ENCODE measurements at places on chromosomes 5 and 9. TPM values are rescaled to one million over a fixed set of nuclear protein-coding genes. Genes with fewer than 3 reads are reported as not detected.

DNA sequence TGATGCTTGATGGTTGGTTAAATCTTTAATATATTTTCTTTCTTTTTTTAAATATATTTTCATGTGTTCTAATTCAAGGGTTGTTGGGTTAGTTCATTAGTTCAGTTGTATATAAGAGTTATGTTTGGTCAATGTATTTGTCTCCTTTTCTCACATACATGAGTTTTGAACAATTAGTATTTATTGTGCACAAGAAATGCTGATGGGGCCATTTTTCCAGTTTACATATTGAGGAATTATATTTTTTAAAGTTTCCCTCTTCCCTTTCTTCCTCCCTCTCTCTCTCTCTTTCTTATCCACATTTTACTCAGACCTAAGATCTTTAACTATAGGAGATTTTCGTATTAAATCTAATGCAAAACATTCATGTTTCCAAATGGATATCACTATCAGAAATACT, 74.0 kb downstream of the LNPEP start:
- no peaks in the 10 kb centered on the region for H3K27me3 ChIP-seq
- H3K27ac ChIP-seq: no peak overlapping the region
- H3K36me3 ChIP-seq: peaks cover 5% of the 10 kb centered on the region
- no peak overlapping the region for H3K4me3 ChIP-seq
- peaks cover 7% of the 10 kb centered on the region for H3K4me1 ChIP-seq

DNA sequence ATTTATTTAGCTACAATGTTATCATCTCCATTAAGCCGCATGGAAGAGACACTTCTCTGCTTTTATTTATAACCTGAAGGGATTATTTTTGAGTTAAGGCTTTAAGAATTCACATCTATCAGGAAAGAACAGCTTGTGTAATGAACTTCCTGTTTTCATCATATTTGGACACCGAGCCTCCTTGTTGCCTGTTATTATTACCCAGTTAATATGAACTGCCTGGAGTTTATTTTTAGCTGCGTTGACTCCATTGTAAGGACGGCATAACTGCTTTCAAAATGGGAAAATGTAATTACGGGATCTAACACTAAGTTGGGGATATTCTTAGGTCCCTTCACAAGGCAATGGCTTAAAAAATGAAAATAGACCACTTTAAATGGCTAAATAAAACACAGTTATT, 89.0 kb upstream of the NR4A3 start:
- no peaks in the 10 kb centered on the region for H3K4me1 ChIP-seq
- H3K4me3 ChIP-seq: no peak overlapping the region
- H3K27ac ChIP-seq: no peak overlapping the region
- H3K36me3 ChIP-seq: no peaks in the 10 kb centered on the region

GRCh38 chr9:83701769-83702168, 6.0 kb downstream of the UBQLN1 start:
- peaks cover 17% of the 10 kb centered on the region for H3K4me1 ChIP-seq
- no peak overlapping the region for H3K4me3 ChIP-seq
- peak overlapping the region; percentile 67 for H3K27ac ChIP-seq
- peaks cover 6% of the 10 kb centered on the region for H3K36me3 ChIP-seq
- no peak for DNase-seq

DNA sequence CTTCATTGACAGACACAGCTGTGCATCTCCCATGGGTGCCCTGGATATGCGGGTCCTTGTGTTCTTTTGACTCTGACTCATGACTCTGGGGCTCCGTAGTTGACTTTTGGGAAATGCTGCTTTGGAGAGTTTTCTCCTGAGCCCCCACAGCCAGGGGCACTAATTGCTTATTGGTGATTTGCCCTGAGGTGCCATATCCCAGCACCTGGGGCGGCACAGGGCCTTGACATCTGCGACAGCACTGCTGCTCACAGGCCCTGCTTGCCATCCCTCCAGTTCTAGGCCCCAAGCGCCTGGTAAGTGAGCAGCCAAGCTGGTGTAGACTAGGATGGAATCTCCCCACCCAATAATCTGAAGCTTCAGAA, 75.1 kb downstream of the AMBP start:
- H3K4me3 ChIP-seq: no peak overlapping the region
- DNase-seq: no peak
- no peaks in the 10 kb centered on the region for H3K27me3 ChIP-seq
- H3K36me3 ChIP-seq: peaks cover 16% of the 10 kb centered on the region
- H3K27ac ChIP-seq: no peak overlapping the region

- peaks cover 3% of the 10 kb centered on the region for H3K27me3 ChIP-seq
- no peak overlapping the region for H3K4me3 ChIP-seq
- H3K27ac ChIP-seq: no peak overlapping the region
- DNase-seq: no peak
Measured at GRCh38 chr5:67287510-67288268, 91.1 kb upstream of the CD180 start.

GRCh38 chr9:131349522-131349880, 44.4 kb upstream of the PRRC2B start:
- peaks cover 4% of the 10 kb centered on the region for H3K4me1 ChIP-seq
- no peak for DNase-seq
- H3K4me3 ChIP-seq: peak overlapping the region; percentile 70
- no peak overlapping the region for H3K27ac ChIP-seq
- no peaks in the 10 kb centered on the region for H3K36me3 ChIP-seq

- DNase-seq: no peak
- no peaks in the 10 kb centered on the region for H3K4me1 ChIP-seq
Measured at GRCh38 chr5:122257000-122257399, 55.0 kb upstream of the SNCAIP start.

- H3K4me3 ChIP-seq: no peak overlapping the region
- no peaks in the 10 kb centered on the region for H3K36me3 ChIP-seq
- H3K4me1 ChIP-seq: no peaks in the 10 kb centered on the region
Measured at GRCh38 chr5:154117930-154118329, 72.6 kb upstream of the GALNT10 start.

GRCh38 chr9:8653855-8654254, 854.3 kb upstream of the DMAC1 start:
- no peak for DNase-seq
- H3K27me3 ChIP-seq: no peaks in the 10 kb centered on the region
- H3K36me3 ChIP-seq: peaks cover 2% of the 10 kb centered on the region
- no peak overlapping the region for H3K27ac ChIP-seq

DNA sequence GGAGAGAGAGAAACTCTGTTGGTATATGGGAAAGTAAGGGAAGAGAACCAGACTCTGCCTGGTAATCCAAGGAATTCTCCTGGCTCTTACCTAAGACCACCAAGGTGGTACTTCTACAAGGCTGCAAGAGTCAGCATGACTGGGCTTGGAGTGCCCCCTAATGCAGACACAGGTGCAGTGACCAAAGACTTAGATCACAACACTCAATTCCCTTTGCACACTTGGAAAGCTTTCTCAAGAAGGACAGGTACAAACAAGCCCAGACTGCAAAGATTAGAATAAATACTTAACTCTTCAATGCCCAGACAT, 25.2 kb downstream of the UGT3A2 start:
- peaks cover 4% of the 10 kb centered on the region for H3K4me1 ChIP-seq
- no peak overlapping the region for H3K4me3 ChIP-seq
- H3K36me3 ChIP-seq: no peaks in the 10 kb centered on the region
- H3K27me3 ChIP-seq: no peaks in the 10 kb centered on the region

- H3K36me3 ChIP-seq: no peaks in the 10 kb centered on the region
- peak overlapping the region; percentile 81 for H3K4me3 ChIP-seq
- no peak overlapping the region for H3K27ac ChIP-seq
- DNase-seq: peak; percentile 29
- peaks cover 6% of the 10 kb centered on the region for H3K4me1 ChIP-seq
- peaks cover 36% of the 10 kb centered on the region for H3K27me3 ChIP-seq
Measured at GRCh38 chr5:128538250-128539037, 399 bp upstream of the FBN2 start.

- no peak for DNase-seq
- H3K27me3 ChIP-seq: peaks cover 29% of the 10 kb centered on the region
- H3K27ac ChIP-seq: peak overlapping the region; percentile 88
- H3K4me1 ChIP-seq: peaks cover 9% of the 10 kb centered on the region
- H3K36me3 ChIP-seq: no peaks in the 10 kb centered on the region
Measured at GRCh38 chr5:171419688-171420430, 412 bp downstream of the FGF18 start.

DNA sequence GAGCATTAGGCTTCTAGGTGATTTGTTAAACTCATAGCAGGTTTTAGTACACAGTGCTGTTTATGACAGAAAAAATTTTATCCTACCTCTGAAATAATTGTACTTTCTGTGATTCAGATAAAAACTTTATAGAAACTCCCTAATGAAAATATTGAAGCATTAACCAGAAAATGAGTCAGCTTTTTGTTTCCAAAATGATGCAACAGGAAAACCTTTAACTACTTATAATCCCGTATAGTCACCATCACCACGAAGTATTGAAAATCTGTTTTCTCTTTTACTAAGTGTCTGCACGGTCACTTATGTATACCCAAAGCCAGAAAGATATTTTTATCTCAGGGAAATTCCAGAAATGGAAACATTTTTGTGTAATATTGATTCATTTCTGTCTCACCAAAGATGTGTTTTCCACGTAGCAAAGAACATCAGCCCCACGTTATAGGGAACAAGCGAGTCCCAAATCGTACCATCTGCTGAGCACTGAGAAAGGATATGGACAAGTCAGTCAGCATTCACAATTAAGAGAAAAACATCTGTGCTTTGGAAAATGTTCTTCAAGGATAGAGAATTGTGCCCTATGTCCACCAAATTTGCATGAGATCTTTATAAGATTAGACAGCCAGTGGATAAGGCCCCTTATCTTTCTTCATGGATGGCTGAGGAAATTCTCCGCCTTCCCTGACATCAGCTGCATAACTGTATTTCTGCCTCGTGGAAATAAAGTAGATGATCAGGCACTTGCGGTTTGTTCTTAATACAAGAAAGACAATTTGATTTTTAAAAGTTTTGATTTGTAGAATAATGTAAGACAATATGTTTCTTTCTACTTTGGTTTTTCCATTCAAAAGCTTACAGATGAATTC, 41.9 kb downstream of the TNFAIP8 start:
- peaks cover 2% of the 10 kb centered on the region for H3K36me3 ChIP-seq
- no peak overlapping the region for H3K4me3 ChIP-seq
- H3K4me1 ChIP-seq: peaks cover 1% of the 10 kb centered on the region
- DNase-seq: no peak
- no peak overlapping the region for H3K27ac ChIP-seq

DNA sequence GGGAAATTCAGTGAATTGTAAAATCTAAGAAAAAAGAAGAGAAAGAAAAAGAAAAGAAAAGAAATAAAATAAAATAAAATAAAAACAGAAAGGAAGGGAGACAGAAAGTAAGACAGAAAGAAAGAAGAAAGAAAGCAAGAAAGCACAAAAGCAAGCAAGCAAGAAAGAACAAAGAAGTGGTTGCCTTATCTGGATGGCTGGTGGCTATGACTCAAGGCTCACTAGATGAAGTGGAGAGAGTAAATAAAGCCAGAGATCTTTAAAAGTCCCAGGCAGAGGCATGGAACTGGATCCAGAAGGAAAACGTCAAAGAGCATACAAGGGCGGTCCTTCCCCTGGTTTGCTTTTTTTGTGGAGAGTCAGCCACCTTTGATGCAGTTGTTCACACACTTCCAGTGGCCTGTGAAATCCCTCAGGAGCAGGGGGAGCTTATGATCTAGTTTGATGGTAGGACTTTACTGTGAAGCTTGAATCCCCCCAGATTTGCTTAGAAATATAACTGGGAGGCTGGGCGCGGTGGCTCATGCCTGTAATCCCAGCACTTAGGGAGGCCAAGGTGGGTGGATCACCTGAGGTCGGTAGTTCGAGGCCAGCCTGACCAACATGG, 176.7 kb upstream of the HMHB1 start:
- H3K4me3 ChIP-seq: no peak overlapping the region
- no peaks in the 10 kb centered on the region for H3K27me3 ChIP-seq
- no peak for DNase-seq
- H3K27ac ChIP-seq: peak overlapping the region; percentile 60
- H3K36me3 ChIP-seq: no peaks in the 10 kb centered on the region

- peaks cover 10% of the 10 kb centered on the region for H3K4me1 ChIP-seq
- peaks cover 6% of the 10 kb centered on the region for H3K36me3 ChIP-seq
- H3K4me3 ChIP-seq: no peak overlapping the region
Measured at GRCh38 chr9:91750343-91750742, 199.7 kb downstream of the ROR2 start.

DNA sequence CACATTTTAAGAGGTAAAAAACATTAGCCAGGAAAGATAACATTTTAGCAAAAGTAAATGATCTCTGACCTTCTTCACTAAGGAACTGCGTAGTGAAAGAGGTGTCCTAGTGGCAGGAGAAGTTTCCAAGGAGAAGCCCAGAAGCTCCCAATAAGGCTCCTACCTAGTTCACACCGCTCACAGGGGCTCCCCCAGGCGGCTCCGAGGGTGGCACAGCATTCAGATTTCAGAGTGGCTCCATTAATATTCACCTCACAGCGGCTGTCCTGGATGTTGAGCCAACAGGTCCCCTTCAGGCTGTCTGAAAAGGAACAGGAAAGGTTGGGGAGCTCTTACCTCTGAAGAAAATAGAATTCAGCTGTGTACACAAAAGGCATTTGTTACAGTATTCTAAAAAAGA, 187.3 kb downstream of the FBN2 start:
- no peak for DNase-seq
- no peaks in the 10 kb centered on the region for H3K27me3 ChIP-seq
- peaks cover 8% of the 10 kb centered on the region for H3K4me1 ChIP-seq
- H3K4me3 ChIP-seq: no peak overlapping the region
- H3K27ac ChIP-seq: peak overlapping the region; percentile 49

DNA sequence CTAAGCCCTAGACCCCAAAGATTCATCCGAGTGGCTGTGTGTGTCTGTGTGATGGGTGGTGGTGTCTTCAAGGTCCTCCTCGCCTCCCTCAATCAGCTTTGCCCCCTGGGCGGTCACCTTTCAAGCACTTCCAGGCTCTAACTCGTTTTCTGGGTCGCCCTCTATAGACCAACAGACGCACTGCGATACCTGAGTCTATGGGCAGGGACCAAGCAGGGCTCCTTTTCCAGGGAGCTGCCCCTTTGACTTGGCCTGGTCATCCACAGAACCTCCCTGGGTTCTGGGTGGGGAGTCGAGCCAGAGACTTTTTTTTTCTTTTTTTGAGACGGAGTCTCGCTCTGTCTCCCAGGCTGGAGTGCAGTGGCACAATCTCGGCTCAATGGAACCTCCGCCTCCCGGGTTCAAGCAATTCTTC, 1.1 kb downstream of the SLC27A4 start:
- peaks cover 4% of the 10 kb centered on the region for H3K4me1 ChIP-seq
- peak overlapping the region; percentile 89 for H3K4me3 ChIP-seq
- DNase-seq: peak; percentile 52
- H3K27me3 ChIP-seq: no peaks in the 10 kb centered on the region
- H3K36me3 ChIP-seq: peaks cover 1% of the 10 kb centered on the region

GRCh38 chr5:115553082-115553481, 8.5 kb upstream of the FEM1C start:
- H3K36me3 ChIP-seq: no peaks in the 10 kb centered on the region
- H3K27me3 ChIP-seq: peaks cover 8% of the 10 kb centered on the region
- H3K27ac ChIP-seq: no peak overlapping the region
- peaks cover 15% of the 10 kb centered on the region for H3K4me1 ChIP-seq

GRCh38 chr9:15982182-15982581, 429.3 kb downstream of the CCDC171 start:
- no peak overlapping the region for H3K4me3 ChIP-seq
- no peak overlapping the region for H3K27ac ChIP-seq
- H3K36me3 ChIP-seq: no peaks in the 10 kb centered on the region
- no peaks in the 10 kb centered on the region for H3K4me1 ChIP-seq
- no peaks in the 10 kb centered on the region for H3K27me3 ChIP-seq

Gene WWC1
- total RNA-seq: 62.3 TPM

Gene SLC34A1
- total RNA-seq: not detected

Gene CEL
- total RNA-seq: 5.2 TPM
